Pancreas (tissue), 10 donors: ENCODE measurements at places on chromosomes 1 and 21.

GRCh38 chr1:56025942-56026341 lies 553.4 kb downstream of the PLPP3 start:
- H3K36me3 ChIP-seq, result no peaks in the 10 kb centered on the region
- no peaks in the 10 kb centered on the region for H3K4me1 ChIP-seq
- H3K27ac ChIP-seq, result no peak overlapping the region
- DNase-seq, result no peak

- H3K4me3 ChIP-seq, result no peak overlapping the region
- H3K36me3 ChIP-seq, result peaks cover 28% of the 10 kb centered on the region
- DNase-seq, result no peak
- peaks cover 17% of the 10 kb centered on the region for H3K4me1 ChIP-seq
These were observed 25.7 kb downstream of the PLXNA2 start for GRCh38 chr1:208218237-208219097.

GRCh38 chr1:11281518-11282331 lies 8.7 kb downstream of the UBIAD1 start:
- H3K4me3 ChIP-seq, result no peak overlapping the region
- no peaks in the 10 kb centered on the region for H3K27me3 ChIP-seq

- no peaks in the 10 kb centered on the region for H3K27me3 ChIP-seq
- no peak for DNase-seq
- H3K4me1 ChIP-seq, result peaks cover 4% of the 10 kb centered on the region
These were observed 972 bp upstream of the ENTREP3 start for GRCh38 chr1:155256058-155256852.
